ENCODE measurements at places on chromosomes 7 and 10.

- DNase-seq, result no peak
These were observed 8.8 kb downstream of the FOXL3 start for GRCh38 chr7:298743-299142.

- DNase-seq, result no peak
These were observed 76.0 kb downstream of the DIP2C start for GRCh38 chr10:613271-614138.

GRCh38 chr10:71429929-71430328, 33.2 kb downstream of the CDH23 start:
- no peak for DNase-seq

- DNase-seq, result no peak
These were observed 13.9 kb downstream of the DIP2C start for GRCh38 chr10:675532-675931.

DNA sequence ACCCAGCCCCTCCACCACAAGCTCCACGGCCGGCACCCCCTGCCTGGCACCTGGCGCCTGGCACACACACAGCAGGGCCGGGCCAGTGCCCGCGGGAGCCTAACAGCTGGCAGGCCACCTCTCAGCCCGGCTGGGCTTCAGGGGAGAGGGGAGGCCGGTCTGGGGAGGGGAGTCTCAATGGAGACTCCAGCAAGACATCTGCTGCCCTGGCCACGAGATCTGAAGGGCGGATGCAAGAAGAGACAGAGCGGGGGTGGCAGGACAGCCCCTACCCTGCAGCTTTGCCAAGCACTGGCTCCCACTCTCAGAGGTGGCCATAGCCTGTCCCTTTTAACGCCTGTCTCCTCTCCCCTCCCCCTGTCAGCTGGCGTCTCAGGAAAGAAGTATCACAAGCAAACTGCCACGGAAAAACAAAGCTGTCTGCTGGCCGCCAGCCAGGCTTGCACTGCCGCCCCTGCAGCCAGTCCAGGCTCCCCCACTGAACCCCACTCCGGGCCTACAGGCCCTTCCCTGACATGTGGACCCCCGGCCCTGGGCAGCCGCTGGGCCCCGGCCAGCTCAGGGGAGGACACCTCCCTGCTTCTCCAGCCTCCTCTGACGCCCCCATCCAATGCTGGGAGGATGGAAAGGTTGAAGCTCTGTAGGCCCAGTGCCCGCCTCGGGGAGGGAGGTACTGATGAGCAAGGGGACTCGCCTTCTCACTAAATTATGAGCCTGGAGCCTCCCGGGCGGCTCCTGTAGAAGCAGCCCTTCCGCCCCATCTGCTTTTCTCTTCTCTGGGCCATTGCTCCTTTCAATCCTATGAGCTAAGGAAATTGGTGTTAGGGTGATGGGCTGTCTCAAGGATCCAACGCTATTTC, 178.4 kb downstream of the ARHGAP12 start:
- no peak for DNase-seq

DNA sequence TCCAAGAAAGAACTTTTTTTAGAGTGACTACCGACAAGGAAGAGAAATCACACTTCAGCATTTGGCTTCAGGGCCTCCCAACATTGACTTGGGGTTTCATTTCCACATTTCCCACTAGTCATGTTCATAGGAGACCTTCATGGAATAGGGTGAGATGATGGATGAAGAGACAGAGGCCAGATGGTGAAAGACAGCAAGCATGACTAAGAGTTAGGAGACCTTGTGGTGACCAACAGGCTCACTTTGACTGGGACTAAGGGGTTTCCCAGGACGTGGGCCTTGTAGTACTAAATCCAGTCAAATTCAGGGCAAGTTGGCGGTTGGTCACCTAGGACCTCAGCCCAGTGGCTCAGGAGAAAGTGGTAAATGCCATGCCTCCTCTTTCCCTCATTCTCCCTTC, 3.0 kb upstream of the GIMAP5 start:
- no peak for DNase-seq

DNA sequence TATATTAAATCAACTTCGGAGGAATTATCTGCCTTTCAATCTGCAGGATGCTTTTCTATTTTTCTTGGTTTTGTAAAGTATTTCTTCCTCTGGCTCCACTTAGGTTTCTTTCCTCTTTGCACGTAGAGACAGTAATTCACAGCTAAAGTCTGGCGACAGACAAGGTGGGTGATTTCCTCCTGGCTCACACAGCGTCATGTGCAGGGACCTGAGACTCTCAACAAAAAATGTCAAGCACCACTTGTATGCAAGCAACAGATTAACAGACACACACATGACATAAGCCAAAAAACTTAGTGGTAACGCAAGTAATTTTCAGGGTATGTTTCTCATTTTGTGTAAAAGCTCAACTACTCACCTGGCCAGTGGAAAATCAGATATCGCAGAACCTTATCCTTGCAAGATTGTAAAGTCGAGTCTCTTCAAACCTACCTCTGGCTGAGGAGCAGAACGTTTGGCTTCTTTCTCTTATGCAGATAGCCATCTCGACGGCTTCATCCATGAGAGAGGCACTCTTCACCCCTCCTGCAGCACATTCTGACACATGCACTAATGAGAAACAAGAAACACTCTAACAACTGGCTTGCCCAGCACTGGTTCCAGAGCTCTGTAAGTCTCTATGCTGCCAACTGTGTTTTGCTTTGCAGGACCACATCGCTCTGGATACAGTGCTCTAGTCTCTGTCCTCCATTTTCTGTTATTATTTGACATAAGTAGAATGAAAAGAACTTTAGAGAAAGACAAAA, 188.0 kb downstream of the CDCA7L start:
- no peak for DNase-seq

- DNase-seq, result no peak
These were observed 122.7 kb downstream of the AOAH start for GRCh38 chr7:36601601-36602000.

GRCh38 chr7:963236-964078, 9.0 kb upstream of the ADAP1 start:
- DNase-seq, result no peak

DNA sequence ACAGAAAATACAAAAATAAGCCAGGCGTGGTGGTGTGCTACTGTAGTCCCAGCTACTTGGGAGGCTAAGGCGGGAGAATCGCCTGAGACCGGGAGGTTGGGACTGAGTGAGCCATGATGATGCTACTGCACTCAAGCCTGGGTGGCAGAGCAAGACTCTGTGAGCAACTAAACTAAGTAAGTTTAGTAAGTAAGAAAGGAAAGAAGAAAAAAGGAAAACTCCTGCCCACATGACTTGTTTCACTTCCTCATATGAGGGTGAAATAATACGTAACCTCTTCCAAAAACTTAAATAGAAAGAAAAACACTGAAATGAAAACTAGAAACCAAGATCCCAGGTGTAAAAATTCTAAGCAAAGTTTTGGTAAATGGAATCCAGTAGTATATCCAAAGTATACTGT, 79.6 kb downstream of the LARP4B start:
- no peak for DNase-seq

- no peak for DNase-seq
These were observed 54.8 kb downstream of the AUTS2 start for GRCh38 chr7:69652947-69653701.

GRCh38 chr7:77199013-77199966, at the start of gene FGL2:
FGL2 (minus strand) TSS chr7:77199819; CDS start chr7:77199793, 26 bp downstream.
- DNase-seq, result peak; percentile 28

DNA sequence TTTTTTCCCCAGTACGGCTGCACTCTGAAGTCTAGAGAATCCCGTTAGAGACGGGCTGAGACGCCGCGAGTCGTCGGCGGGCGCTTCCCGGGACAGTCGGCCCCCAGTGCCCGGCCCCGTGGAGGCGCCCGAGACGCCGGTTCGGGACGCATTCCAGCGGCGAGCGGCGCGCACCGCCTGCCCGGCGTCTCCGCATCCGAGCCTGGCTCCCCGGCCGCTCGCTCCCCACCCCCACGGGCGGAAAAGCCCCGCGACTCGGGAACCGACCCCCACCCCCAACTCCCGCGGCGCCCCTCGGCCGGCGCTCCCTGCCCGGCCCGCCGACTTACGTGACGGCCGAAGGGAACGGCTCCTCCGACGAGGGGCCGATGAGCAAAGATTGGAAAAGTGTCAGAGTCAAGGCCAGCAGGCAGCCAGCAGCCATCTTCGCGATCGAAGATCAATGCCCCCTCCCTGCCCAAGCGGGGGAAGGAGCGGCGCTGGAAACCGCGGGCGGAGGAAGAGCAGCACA, 486 bp downstream of the CACNA2D1 start:
- DNase-seq, result no peak

DNA sequence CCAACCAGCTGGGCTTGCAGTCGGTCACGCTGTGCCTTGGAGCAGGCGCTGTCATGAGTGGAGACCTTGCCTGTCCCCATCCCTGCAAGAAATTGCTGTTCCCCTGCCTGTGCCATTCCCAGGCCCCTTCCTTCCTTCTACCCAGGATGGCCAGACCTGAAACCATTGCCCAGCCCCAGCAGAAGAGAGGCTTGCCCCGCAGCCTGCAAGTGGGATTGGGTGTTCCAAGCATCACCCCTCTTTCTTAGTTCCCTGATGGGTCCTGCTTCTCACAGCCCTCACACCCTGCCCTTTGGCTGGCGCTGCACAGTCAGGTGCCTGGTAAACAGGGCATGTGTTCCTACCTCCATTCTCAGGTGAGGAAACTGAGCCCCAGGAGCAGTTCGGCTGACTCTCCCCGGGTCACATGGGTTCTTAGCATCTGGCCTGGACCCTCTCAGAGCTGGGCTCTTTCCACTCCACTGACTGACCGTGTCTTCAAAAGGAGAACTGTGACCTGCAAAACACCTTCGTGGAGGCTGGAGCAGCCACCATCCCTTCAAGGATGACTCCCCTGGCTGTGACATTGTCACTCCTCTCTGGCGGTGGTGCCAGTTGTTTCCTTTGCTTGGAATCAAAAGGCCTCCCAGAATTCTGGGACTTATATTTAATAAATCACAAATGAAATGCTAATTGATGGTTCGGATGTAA, 41.9 kb upstream of the PDCD4 start:
- no peak for DNase-seq

- DNase-seq, result no peak
These were observed 5.6 kb downstream of the PRSS2 start for GRCh38 chr7:142776206-142776844.

DNA sequence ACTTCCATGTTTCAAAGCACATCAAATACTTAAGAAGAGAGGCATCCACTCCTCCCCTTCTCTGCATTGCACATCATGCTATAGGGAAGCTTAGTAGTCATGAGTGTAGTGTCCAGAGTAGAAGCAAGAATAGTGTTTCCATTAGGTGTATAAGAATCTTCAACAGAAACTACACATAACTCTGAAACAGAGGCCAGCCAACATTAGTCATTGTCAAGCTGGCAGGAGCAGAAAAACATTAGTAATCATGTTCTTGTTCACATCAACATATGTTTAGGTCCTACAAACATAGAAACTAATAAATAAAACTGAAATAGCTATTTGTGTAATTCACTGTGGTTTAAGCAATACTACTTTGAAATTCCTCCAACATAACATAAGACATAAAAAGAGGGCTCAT, 370.2 kb downstream of the PPP1R3A start:
- no peak for DNase-seq

DNA sequence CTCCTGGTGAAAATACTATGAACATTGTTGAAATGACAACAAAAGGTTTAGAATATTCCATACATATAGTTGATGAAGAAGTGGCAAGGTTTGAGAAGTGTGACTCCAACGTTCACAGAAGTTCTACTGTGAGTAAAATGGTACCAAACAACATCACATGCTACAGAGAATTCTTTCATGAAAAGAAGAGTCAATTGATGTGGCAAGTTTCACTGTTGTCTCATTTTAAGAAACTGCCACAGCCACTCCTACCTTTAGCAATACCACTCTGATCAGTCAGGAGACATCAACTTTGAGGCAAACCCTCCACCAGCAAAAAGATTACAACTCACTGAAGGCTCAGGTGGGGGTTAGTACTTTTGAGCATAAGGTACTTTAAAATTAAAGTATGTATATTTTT, 693.3 kb downstream of the GRID1 start:
- no peak for DNase-seq

GRCh38 chr7:157889480-157889879, 552.7 kb downstream of the DNAJB6 start:
- DNase-seq, result no peak

DNA sequence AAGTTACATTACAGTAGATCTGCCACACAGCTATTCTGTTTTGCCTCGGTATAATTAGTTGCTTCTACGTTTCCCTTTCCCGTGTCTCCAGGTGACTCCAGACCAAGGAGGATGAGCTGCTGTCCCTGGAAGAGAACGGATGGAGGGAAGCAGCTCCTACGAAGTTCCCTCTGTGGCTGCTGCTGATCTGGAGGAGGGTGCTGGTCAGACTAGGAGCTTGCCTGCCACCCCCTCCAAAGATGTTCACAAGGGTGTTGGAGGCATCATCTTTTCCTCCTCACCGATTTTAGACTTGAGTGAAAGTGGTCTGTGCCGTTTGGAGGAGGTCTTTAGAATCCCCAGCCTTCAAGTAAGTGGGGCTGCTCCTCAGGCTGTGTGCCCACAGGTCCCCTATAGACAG, 1.4 kb downstream of the LRRC27 start:
- DNase-seq, result no peak

DNA sequence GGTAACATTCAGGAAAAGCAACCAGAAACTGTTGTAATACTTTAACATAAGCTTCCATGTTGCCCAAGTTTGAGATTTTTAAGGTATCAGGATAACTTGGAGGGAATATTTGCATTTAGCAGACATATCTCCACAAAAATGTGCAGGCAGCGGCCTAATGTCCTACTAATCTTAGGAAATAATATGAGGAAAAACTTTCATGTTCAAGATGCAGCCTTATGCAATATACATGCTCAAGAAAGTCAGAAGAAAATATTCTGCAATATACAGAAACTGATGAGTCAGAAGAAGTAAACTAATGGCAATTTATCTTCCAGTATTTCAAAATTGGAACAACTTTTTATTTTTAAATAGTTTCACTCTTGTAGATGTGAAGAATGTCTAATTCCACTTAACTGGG, 463.2 kb upstream of the C7orf33 start:
- DNase-seq, result no peak

DNA sequence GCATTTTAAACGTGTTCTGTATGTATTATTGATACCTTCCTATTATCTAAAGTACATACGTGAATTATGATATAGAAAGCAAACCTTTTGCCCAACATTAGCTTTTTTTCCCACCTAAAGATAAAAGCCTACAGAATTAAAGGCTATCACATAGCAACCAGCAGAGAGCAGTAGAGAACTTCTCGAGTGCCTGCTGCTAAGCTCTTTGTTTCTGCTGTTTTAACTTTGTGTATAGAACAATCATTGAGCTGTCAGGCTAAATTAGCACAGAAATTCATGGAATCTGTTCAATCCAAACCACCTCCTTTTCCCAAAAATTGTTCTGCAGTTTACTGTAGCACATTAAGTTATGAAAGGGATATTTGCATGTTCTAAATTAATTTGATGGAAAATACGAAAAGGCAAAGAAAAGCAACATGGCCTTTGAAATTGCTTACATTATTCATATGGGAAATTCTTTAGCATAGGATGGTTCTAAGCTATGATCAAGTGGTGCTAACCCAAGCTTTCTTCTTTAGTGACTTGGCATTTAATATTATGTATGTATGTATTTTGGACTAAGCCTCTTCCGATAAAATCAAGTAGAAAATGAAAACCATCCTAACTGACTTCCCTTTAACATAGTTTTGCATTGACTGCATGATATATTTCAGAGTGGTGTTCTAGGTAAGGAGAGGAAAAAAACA, 1288.5 kb downstream of the GATA3 start:
- DNase-seq, result no peak

All from stimulated activated CD4-positive, alpha-beta T cell treated with anti-CD3 and anti-CD28 coated beads, Interleukin-2, amount 100 ng/mL, for 24 hours (primary cell).